ENCODE measurements at places on chromosomes 2 and 18.

- no peak for DNase-seq
Observed at GRCh38 chr2:130911996-130912395, 75.3 kb downstream of the ARHGEF4 start.

DNA sequence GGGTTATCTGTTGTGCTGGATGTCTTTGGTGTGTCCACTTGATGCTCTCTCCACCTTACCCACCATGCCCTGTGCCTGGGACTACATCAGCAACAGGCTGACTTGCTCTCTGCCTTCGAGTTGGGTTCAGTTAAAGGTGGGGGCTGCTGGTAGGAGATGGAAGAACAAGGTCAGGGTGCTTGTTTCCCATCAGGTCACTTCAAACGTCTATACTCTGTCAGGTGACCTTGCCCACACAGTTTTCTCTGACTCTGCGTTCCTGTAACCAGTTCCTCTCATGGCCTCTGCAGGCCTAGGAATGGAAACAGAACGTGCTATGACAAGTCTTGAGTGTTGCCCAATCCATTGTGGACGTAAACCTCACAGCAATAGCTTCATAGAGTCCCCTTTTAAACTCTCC is 38.4 kb upstream of the PAPOLG start:
- no peak for DNase-seq

DNA sequence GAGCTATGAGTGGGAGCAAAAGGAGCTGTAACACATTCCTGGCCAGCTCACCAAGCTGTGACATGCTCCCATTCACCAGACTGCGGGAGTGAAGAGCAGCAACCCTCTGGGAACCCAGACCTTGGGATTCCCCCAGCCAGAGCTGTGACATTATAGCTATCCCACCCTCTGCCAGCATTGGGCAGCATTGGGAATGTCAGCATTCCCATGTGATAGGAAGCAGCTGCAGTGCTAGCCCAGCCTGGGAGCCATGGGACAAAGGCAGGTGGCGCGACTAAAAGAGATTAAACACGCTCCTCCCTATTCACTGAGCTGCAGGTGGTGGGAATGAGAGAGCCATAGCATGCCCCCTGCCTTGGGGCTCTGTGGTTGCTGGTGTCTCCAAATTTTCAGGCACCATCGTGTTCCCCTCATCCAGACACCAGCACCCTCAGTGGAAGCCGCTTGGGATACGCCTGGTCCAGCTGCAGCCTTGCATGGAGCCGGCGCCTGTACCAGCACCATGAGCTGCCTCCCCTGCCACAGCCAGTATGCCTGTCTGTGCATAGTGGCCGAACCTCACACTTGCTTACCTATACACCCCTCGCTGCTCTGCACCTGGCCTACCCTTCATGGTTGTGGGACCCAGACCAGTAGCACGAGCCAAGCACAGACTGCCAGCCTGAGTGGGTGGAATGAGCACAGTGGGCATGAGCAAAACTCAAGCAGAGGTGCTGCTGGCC is 695.6 kb upstream of the GCFC2 start:
- no peak for DNase-seq

- no peak for DNase-seq
Observed at GRCh38 chr2:195903956-195904355, 164.7 kb downstream of the DNAH7 start.

DNA sequence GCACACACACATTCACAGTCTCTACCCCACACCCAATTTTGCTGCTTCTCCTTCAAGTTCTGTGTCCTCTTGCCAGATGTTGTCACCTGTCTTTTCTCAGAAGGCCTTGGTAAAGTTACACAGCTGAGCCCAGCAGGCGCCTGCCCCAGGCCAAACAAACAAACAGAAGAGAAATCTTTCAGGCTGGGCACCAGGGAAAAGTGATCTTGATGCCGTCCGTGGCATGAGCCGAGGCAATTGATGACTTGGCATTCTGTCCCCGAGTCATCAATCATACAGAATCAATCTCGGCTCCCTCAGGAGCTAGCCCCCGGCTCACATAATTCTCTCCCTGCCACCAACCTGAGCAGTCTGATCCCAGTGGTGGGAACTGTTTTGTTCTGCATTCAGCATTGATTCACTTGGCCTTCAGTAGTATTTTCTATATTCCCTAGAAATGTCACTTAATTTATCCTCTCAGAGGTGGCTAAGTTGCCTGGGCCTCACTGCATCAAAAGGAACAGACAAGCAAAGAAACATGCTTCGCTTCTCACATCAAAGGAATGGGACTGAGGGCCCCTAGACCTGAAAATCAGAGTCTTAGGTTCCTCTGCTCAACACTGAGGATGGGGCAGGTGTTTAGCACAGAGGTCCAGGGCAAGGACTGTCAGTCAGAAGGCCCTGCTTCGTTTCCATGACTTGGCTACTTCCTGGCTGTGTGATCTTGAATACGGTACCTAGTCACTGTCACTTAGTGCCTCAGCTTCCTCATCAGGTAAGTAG is 278.8 kb upstream of the CELF4 start:
- DNase-seq, result no peak

- DNase-seq, result peak; percentile 68
Observed at GRCh38 chr2:187552828-187553681, 1.2 kb downstream of the TFPI start.

DNA sequence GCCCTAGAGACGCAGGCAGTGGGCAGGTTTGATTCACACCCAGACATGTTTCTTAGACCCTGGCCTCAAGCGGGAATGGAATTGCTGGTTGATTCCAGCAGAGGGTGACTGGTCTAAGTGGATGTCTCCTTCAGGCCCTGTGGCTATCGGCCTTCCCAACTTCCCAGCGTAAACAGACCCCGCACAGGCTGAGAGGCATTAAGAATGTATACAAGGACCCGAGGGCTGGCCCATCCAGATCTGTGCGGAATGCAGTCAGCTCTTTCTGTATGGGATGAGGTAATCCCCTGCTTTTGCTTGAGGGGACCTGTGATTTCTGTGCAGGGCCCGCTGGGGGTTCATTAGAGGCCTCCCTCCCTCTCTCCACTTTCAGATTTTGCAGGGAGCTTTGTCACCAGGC is 6.5 kb downstream of the ACKR3 start:
- no peak for DNase-seq

DNA sequence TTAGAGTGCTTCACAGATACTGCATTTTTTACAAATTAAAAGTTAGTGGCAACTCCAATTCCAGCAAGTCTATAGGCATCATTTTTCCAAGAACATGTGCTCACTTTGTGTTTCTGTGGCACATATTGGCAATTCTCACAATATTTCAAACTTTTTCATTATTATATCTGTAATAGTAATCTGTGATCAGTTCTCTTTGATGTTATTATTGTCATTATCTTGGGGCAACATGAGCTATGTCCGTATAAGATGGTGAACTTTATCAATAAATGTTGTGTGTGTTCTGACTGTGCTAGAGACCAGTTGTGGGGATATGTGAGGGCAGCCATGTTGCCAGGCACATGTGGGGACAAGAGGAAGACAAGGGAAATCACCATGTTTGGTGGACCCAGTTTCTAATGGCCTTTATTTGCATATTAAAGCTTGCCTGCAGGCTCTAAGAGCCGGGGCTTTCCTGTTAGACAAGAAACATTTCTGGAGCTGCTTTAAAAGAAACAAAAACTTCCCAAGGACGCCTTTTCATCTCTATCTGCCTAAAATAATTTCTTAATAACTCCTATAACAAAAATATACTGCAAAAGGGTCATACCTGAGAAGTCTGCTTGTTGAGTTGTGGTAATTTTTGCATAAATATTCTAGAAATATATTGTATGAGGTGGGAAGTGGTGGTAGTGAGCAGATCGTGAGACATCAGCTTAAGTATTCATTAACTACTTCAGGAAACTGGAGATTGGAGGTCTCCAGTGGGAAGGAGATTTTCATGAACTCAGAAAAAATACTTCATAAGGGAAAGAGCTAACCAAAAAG is 37.2 kb downstream of the KYNU start:
- DNase-seq, result no peak

- no peak for DNase-seq
Observed at GRCh38 chr2:109342256-109342850, 213.3 kb downstream of the SH3RF3 start.

GRCh38 chr2:206869824-206870495 is 69.4 kb upstream of the CPO start:
- no peak for DNase-seq

DNA sequence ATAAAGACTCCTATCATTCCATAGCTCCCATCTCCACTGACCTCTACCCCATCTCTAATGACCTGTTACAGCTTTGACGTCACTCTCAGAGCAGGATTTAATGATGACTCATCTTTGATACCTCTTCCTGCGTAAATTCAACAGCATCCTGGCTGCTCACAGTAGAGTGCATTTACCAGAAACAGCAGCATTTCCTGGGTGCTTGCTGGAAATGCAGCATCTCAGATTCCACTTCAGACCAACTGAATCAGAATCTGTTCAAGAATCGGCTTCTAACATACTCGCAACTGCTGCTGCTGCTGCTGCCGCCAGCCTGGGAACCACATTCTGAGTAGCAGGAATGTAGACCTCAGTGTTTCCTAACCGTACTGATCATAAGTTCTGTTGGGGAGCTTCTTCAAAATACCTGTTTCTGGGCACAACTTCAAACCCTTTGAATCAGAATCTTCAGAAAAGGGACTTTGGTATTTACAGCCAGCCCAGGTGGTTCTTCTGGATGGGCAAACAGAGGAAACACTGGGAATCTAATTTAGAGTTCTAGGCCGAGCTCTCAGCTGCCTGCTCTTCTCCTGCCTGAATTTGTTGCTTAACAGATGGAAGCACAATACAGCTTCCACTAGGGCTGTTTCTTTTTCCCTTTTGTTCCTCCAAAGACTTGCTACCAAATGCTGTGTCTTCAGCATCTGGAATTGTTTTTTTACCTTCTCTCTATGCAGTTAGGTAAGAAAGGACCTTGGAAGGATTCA is 241.4 kb downstream of the NCKAP5 start:
- DNase-seq, result no peak

- peak; percentile 81 for DNase-seq
Observed at GRCh38 chr2:104976603-104977120, 61.2 kb upstream of the MRPS9 start.

Data from OCI-M1 (cell line).